BJ (cell line): ENCODE measurements at places on chromosomes 12 and 14. TPM values are rescaled to one million over a fixed set of nuclear protein-coding genes. Genes with fewer than 3 reads are reported as not detected.

DNA sequence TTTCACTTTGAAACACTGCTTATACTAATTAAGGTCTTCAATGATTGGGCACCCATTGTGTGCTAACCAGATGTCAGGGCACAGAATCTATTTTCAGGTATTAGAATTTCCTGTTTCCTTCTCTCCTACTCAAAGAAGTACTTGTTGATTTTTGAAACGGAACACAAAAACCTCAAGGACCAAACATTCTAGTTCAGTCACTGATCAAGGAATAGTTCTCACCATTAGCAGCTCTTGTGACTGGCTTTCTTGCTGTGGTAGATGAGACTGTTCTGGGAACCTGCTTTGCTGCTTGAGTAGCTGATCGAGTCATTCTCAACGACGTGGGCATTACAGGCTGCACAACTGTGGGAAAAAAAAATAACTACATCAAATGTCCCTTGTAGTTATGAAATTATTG, 11.0 kb downstream of the DLGAP5 start:
- no peak for DNase-seq

DNA sequence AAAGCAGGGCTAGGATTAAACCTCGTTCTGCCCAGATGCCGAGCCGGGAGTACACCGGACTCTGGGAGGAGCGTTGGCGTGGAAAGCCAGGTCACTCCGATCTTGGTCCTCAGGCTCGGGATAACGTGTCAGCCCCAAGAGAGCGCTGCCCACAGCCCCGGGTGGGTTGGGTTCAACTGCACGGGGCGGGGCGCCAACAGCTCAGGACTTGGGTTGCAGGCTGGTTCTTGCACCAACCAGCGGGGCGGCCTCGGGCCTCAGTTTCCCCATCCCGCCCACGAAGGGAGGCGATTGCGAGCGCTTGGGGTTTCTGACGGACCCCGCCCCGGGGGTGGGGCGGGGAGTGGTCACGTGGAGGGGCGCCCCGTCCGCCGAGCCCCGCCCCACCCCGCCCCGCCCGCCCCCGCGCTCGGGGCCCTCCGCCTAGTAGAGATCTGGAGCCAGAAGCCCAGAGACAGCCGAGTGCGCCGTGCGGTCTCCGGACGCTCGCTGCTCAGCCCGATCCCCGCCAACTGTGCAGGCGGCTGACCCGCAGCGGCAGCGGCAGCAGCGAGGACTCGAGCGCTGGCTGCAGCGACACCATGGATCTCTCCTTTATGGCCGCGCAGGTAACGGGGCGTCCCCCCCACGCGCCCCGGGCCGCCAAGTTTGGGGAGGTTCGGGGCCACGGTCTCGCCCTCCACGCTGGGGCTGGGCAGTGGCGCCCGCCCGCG, at the start of gene C14orf132:
TSS of gene C14orf132 (plus strand) at position 443 of the 713 bp plus-strand sequence. CDS start at position 582, 139 bp downstream.
- DNase-seq: no peak

GRCh38 chr14:100654814-100655740, 67.9 kb upstream of the BEGAIN start:
- no peak for DNase-seq

GRCh38 chr12:83477696-83478095, 791.0 kb downstream of the TMTC2 start:
- no peak for DNase-seq

GRCh38 chr12:124744659-124745464, 118.8 kb downstream of the SCARB1 start:
- DNase-seq: no peak

GRCh38 chr14:37970696-37971095, 237.0 kb upstream of the SSTR1 start:
- no peak for DNase-seq

DNA sequence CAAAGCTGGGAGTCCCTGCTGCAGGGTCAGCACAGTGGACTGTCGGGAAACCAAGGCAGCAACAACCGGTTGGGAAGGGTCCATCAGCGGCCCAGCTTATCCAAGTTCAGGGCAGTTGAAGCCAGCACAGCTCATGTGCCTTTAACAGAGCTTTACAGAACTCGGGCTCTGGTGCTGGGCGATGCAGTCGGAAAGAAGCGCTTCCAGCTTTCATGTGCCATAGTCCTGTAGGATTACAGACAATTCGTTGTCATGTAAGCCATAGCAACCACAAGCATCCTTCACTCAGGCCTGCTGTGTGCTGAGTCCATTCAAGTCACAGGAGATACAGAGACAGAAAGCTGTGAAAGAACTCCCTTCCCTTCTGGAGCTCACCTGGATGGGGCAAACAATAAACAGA, 3.5 kb upstream of the FAM181A start:
- DNase-seq: no peak

- no peak for DNase-seq
Measured at GRCh38 chr14:95272057-95272456, 47.7 kb downstream of the CLMN start.

GRCh38 chr14:87489196-87489819, 503.7 kb downstream of the GALC start:
- no peak for DNase-seq

GRCh38 chr12:106581543-106582248, 1.1 kb upstream of the RFX4 start:
- DNase-seq: no peak

GRCh38 chr14:57845802-57846531, 19.9 kb downstream of the SLC35F4 start:
- no peak for DNase-seq

DNA sequence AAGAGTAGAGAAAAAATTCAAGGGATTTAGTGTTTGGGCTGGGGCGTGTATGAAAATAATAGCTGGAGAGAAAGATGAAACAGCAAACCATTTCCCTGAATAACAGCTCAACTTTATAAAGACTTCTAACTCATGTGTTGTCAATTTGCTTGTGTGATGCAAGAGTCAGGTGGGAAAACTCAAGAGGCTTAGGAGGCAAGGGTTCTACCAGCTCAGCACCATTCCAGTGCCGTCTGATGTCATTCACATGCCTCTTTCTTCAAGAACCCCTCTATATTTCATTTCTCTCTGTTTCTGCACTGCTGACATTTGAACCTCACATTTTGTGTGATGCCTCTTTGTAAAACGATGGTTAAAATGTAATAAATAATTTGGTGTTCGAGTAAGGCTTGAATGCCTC, 192.2 kb downstream of the PRKD1 start:
- DNase-seq: no peak

DNA sequence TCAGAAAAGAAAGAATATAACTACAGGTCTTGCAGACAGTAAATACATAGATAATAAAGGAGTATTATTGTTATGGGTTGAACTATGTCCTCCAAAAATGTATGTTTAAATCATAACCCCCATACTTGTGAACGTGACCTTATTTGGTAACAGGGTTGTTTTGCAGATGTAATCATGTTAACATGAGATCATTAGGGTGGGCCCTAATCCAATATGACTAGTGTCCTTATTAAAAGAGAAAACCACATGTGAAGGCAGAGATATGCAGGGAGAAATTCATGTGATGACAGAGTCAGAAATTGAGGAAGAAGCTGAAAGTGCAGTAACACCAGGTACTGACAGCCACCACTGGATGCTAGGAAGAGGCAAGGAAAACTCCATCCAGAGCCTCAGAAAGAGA, 29.0 kb downstream of the MAGOHB start:
- no peak for DNase-seq

DNA sequence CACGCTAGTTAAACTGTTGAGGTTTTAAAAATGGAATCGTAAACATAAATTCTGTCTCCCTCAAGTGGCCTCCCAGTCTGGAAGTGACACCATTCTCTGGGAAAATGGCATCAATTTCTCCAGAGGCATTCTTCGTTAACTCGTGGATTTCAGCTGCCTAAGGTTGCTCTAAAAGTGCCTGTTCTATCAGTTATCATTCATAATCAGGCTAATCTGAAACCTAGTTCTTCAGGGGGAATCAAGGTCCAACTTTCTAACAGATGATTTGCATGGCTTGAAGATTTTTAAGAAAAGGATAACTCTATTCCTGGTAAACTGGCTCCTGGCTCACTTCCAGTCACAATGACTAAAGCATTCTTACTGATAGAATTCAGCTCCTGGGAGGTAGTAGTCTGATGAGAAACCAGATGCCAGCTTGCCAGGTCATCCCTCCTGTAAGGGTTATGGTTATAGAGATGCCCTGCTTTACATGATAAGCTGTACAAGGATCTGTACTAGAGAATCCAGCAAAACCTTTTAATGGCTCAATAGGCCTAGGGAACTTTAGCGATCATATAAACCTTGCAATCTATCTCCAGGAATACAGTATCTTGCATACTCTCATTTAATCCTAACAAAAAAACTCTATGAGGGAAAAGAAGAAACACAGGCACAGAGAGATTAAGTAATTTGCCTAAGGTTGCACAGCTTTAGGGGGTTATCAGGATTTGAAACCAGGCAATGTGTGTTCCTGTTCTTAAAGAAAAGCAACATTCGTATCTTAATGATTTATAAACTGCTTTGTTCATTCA, 1.5 kb downstream of the L3HYPDH start:
- DNase-seq: peak; percentile 58

DNA sequence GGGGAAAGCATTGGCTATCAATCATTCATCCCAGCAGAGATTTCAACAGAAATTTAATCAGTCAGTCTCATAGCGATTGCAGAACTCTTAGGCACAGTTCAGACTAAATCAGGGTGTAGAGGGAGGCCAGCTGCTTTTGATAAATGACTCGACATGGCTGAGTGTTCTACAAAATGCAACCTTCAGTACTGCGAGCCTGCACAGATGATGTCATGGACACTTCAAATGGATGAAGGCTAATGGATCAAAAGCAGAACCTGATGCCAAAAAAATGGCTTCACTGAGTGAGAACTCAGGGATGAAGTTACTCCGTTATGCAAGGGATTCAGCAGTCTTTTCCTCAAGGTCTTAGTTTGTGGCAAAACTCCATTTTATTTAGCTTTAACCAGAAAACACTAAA, 167.3 kb downstream of the DACT1 start:
- DNase-seq: no peak

GRCh38 chr14:61174441-61174891, 106.7 kb downstream of the TMEM30B start:
- DNase-seq: no peak

GRCh38 chr14:41303506-41303905, 303.2 kb upstream of the LRFN5 start:
- DNase-seq: no peak

DNA sequence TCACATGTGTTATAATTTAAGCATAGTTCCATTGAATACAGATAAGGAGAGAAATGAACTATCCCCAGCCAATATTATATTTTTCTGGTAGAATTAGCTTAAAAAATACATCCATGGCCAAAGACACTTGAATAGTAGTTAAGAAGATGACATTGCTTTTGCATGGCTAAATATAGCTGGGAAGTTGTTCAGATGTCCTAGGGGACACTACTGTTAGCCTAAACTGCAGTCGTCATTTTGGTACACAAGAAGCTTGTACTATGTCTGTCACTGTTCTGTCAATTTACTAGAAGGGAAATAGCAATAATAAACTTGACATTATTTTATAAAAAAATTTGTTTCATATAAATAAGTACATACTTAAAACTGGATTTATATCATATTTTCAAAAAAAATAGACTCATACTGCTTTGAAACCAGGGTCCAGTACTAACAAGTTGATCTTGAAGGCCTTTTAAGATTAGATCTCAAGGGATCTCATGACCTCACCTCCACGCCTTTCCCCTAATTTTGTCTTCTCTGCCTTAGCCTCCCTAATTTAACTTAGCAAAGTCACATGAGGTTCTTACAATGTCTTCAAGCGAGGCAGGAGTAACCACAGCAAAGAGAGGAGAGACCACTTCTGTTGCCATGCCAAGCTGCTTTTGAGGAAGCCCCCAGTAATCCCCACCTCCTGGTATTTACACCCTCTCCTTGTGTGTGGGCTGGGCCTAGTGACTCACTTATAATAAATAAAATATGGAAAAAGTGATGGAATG, 81.0 kb downstream of the AVPR1A start:
- DNase-seq: no peak

GRCh38 chr12:93449277-93449676, 7.5 kb upstream of the UBE2N start:
- DNase-seq: no peak

- DNase-seq: no peak
Measured at GRCh38 chr12:38662829-38663228, 242.6 kb downstream of the CPNE8 start.

GRCh38 chr14:65339866-65340265, 72.7 kb upstream of the FUT8 start:
- DNase-seq: no peak

- DNase-seq: no peak
Measured at GRCh38 chr12:75337905-75338304, 3.4 kb downstream of the GLIPR1L1 start.

DNA sequence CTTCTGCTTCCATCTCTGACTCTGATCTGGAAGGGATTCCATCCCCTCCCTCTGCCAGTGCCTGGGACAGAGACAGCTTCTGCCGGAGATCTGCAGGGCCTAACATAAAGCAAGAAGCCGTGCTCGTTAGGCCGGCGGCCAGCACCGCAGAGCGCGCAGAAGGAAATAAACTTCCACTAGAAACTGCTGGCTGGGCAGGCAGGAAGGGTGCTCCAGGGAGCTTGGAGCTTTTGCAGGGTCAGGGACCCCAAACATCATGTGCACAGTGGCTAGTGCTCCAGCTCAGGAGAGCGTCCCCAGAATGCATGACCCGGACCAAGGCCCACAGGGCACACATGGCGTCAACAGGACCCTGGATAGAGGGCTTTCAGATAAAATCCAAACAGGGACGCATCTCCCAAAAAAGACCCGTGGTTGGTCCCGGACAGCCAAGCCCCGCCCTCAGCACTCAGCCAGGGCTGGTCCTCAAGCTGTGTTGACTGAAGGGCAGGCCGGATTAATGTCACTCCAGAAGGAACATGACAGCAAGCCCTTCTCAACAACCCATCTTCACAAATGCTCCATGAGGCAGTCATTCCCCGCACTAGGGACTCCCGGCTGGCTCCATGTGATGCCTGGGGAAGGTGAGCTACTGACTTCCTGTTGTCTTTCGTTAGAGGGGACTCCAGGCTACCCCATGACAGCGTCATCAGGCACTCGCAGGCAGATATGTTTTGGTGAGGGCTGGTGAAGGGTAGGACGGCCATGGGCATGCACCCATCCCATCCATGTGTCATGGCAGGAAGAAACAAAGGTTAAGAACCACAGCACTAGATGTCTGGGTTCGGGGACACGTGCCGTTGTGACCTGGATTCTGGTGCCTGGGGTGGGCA, 121.5 kb downstream of the CALM1 start:
- DNase-seq: no peak

GRCh38 chr12:2682296-2683251, 112.2 kb upstream of the FKBP4 start:
- DNase-seq: no peak

DNA sequence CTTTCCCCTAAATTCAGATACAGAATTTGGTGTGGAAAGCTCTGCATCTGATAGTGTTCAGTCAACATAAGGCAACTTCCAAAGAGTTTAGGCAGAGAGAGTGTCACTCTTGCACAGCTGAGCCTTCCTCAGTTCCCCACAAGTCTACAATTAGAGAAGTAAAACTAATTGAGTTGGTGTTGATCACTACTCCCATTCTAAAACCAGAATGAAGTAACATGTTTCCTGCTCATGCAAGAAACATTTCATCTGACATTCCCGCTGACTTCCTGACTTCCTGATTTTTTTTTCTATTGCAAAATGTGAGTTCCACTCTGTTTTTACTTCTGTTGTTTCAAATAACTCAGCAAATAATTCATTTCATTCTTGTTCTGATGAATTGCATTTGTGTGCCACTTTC, 271.0 kb downstream of the ALG10B start:
- DNase-seq: no peak

The CCDC184 gene
- polyA plus RNA-seq: 0.38 and 0.45 TPM in 2 replicates

The PLEKHG3 gene
- 7.1 and 12.4 TPM in 2 replicates for polyA plus RNA-seq

The KLRB1 gene
- polyA plus RNA-seq: not detected in 2 replicates

The TMEM132C gene
- polyA plus RNA-seq: not detected in 2 replicates

The RGS6 gene
- polyA plus RNA-seq: not detected in 2 replicates

The PIGH gene
- polyA plus RNA-seq: 18.3 and 19.0 TPM in 2 replicates

The GMFB gene
- polyA plus RNA-seq: 10.0 and 29.1 TPM in 2 replicates

The RNASE3 gene
- not detected in 2 replicates for polyA plus RNA-seq

The TBX3 gene
- 66.4 and 75.7 TPM in 2 replicates for polyA plus RNA-seq

The OLR1 gene
- polyA plus RNA-seq: 6.9 and 9.1 TPM in 2 replicates

The FAM181A gene
- not detected in 2 replicates for polyA plus RNA-seq
